NCI-H2171 (cell line): ENCODE measurements at places on chromosomes 12 and 14.

DNA sequence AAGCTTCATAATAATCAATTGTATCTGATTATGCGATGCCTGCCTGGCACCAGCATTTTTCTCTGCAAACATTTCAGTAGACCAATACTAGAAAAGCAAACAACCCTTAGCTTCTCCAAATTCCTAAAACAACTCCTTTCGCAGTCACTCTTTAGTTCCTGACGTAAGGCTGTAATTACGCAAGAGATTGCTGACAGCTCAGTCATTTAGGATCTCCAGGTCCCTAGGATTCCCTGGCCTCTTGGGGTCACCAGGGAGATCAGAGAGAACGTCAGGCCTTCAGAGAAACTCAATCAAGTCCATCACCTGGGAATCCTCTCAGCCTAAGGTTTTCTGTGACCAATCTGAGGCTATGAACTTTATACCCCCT is 390.6 kb downstream of the PAWR start:
- DNase-seq, result no peak

GRCh38 chr14:57266065-57266464 is 2.6 kb downstream of the EXOC5 start:
- DNase-seq, result no peak

- no peak for DNase-seq
Measured at GRCh38 chr14:92750994-92751400, 2.6 kb upstream of the LGMN start.

GRCh38 chr12:52906191-52906601 is 1.3 kb upstream of the KRT8 start:
- DNase-seq, result no peak

DNA sequence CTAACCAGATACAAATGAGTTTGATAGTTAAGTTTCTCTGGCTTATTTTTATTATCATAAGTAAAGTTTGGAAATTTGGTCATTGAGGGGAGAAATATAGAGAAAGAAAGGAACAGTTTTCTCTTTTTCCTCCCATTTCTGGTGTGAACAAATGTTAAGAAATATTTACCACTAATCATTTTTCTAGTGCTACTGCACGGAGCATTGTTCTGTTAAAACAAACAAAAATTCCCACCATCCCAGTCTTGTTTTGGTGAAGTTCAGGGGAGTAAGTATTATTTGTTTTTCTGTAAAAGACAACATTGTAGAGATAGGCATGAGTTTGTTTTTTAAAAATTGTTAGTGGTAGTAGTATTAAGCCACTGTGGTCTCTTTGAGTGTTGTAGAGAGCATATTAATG is 135.3 kb downstream of the FGD4 start:
- DNase-seq, result no peak

DNA sequence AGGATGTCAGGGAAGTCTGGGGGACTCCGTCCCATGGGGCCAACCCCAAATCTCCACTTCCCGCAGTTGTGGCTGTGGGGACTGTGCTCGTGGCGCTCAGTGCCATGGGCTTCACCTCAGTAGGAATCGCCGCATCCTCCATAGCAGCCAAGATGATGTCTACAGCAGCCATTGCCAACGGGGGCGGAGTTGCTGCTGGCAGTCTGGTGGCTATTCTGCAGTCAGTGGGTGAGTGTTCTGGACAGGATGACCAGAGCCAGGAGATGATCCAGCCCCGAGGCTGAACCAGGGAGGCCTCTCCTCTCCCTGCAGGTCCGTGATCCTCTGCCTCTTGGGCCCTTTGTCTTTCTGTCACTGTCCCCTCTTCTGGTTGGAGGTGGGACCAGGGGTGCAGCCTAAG is 8.8 kb upstream of the IFI27 start:
- no peak for DNase-seq

- DNase-seq, result no peak
Measured at GRCh38 chr12:20264608-20265114, 103.7 kb upstream of the PDE3A start.

DNA sequence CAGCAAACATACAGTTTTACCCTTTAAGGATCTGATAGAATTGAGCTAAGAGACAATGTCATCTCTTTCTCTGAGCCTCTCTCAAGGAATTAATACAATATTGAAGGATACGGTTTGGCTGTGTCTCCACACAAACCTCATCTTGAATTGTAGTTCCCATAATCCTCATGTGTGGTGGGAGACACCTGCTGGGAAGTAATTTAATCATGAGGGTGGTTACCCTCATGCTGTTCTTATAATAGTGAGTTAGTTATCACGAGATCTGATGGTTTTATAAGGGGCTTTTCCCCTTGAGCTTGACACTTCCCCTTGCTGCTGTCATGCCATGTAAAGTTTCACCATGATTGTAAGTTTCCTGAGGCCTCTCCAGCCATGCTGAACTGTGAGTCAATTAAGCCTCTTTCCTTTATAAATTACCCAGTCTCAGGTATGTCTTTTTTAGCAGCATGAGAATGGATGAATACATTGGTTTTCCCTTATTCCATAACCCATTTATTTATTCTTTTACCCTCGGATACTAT is 47.6 kb downstream of the TMEM30B start:
- DNase-seq, result no peak

GRCh38 chr14:74953686-74954085 is 1.7 kb downstream of the PGF start:
- no peak for DNase-seq

GRCh38 chr14:22526744-22527143 is 62.3 kb downstream of the DAD1 start:
- no peak for DNase-seq

GRCh38 chr12:82848845-82849244 is 162.1 kb downstream of the TMTC2 start:
- no peak for DNase-seq

DNA sequence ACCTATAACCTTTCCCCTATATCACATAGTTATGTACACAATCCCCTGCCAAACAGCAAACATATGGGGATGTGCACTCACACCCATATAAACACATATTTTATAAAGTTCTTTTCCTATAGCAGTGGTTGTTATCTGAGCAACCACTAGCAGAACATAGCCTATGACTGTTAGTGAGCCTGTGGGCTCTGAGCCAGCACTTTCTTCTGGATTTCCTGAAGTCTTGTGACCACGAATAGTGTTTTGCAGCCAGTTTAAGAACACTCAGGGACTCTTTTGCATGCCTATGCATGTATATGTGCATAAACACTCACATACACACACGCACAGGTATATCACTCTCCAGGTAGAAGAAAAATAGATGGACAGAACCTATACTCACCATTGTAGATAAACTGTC is 17.1 kb downstream of the TESPA1 start:
- DNase-seq, result no peak

- no peak for DNase-seq
Measured at GRCh38 chr14:50052517-50052916, 63.9 kb downstream of the VCPKMT start.

- DNase-seq, result no peak
Measured at GRCh38 chr14:104948736-104949031, 24.0 kb downstream of the PLD4 start.

GRCh38 chr12:7642287-7642686 is 23.4 kb downstream of the APOBEC1 start:
- DNase-seq, result no peak

DNA sequence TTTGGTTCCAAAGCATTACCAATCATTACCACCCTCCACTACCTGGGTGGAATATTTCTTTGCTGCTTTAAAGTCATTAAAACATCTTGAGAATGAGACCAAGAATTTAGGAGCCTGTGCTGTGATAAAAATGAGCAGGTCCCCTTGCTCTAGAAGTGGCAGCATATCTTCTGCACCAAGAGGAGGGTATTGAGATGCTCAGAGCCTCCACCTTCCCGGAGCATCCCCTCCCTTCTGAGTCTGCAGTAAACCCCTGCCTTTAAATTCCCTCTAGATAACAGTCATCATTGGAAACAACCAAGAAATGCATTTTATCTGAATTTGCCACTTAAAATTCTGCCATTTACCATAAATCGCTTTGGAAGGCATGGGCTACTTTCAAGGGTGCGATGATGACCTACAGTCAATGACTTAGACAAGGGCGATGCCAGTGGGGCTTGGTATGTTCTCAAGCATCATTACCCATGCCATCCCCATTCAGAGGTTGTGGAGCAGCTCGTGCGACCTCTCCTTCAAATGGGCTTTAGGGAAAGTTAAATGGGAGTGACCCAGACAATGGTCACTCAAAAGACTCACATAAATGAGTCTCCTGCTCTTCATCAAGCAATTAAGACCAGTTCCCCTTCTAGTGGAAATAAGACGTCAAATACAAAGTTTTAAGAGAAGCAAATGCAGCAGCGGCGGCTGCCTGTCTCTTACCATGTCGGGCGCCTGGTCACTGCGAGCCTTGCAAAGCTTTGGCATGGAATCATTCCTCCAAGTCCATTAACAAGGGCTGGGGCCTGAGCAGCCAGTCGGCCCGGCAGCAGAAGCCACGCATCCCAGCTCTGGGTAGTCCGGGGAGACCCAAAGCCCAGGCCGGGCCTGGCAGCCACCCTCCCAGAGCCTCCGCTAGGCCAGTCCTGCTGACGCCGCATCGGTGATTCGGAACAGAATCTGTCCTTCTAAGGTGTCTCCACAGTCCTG is 334.5 kb downstream of the TMEM121 start:
- no peak for DNase-seq

DNA sequence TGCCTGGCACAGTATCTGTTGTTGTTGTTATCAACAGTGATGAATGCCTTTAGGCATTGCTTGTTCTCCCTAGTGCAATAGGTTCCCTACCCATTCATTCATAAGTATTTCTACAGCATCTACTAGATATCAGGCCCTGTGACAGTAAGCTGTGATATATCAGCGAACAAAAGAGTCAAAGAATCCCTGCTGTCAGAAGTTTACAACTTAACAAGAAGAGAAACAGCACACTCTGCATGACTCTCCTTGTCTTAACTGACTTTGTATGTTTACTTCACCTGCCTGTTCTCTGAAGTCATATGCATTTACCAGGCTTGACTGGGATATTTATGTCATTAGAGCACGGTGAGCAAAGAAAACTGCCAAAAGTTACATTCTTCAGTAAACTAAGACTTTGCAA is 452.2 kb upstream of the RPL10L start:
- DNase-seq, result no peak

- no peak for DNase-seq
Measured at GRCh38 chr14:72975770-72976169, 49.5 kb downstream of the DCAF4 start.

- no peak for DNase-seq
Measured at GRCh38 chr12:607541-608001, 55.7 kb downstream of the NINJ2 start.
